ENCODE measurements at places on chromosomes 12 and 14.

- DNase-seq, result no peak
Observed at GRCh38 chr12:70268972-70269371, 25.7 kb downstream of the CNOT2 start.

DNA sequence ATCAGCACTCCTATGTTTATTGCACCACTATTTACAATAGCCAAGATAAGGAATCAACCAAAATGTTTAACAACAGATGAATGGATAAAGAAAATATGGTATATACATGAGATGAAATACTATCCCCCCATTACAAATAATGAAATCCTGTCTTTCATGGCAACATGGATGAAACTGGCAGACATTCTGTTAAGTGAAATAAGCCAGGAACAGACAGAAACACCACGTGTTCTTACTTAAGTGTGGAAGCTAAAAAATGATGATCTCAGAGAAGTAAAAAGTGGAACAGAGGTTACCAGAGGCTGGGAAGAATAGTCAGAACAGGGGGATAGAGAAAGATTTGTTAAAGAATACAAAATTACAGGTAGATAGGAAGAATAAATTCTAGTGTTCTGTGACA lies 113.7 kb upstream of the MDM1 start:
- DNase-seq, result no peak

DNA sequence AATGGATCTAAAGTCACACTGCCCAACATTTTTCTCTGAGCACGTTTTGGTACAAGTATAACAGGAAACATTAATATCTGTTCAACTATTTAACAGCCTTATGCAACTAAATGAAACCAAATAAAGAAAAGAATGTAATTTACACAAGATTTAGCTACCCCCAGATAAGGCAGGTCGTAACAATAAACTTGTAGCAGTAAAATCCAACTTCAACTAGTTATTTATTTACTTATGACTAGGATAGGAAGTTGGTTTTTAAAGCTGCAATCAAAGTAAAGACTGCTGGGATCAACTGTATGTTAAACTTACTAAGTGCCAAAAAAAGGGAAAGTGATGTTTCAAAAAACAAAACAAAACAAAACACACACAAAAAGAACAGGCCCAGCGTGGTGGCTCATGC lies 30.9 kb downstream of the FERMT2 start:
- DNase-seq, result no peak

DNA sequence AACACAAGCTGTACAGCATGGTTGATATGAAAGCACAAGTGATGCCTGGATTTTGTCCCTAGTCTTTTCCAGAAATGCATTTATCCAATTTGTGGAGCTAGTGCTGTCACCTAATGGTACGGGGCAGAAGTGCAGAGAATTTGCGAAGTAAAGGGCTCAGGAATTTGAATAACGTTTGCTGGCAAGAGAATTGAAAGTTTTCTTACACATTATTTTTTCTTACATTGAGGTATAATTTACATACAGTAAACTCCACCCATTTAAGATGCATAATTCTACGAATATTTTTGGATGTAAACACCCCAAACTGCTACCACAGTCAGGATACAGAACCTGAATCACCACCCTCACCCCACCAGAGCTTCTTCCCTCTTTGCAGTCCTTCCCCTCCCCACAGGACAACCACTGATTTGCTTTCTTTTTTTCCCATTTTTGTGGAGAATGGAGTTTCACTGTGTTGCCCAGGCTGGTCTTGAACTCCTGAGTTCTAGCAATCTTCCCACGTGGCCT lies 3.5 kb downstream of the AICDA start:
- peak; percentile 23 for DNase-seq
